ENCODE measurements at places on chromosomes 4 and X. TPM values are rescaled to one million over a fixed set of nuclear protein-coding genes. Genes with fewer than 3 reads are reported as not detected.

DNA sequence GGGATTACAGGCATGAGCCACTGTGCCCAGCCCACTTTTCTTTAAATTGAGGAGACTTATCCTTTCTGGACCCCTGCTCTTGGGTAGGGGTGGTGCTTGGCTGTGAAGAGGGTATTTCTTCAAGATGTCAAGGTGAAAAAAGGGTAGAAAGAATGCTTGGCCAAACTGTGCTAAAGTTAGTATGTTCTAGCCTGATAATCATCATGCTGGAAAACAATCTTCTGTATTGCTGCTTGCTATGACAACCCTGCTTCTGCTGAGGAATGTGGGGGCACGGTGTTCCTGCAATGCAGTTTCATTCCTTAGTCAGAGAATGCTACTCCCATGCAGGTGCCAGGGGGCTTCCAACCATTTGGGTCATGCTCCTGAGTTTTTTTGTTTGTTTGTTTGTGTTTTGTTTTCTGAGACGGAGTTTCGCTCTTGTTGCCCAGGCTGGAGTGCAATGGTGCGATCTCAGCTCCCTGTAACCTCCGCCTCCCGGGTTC is 4.0 kb upstream of the UBE2A start:
- DNase-seq: no peak

DNA sequence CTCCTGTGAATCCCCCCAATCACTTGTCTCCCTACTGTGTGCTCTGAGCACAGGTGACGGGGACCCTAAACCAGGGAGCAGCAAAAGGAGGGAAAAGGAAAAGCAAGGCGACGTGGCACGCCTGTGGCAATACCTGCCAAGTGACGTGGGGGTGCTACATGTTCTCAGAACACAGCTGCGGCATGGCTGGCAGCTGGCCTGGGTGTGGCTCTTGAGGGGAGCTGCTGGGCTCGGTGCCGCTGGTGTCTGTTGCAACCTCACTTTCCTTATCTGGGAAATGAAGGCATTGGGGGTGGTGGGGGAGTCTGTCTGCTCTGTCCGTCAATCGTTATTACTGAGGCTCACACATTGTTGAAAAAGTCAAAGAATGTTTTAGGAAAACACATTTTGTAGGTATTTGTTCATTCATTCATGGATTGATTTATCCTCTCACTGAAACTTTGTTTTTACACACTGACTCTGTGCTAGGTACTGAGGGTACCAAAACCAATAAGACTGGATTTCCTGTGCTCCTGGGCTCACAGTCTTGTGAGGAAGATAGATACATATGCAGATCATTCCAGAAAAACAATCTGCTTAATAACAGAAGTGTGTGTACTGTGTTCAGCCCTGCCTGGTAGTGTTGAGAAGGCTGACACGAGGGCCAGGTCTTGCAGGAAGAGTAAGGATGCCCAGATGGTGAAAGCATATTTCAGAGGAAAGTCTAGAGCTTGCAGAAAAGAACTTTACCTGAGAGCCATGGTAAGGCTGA is 217.6 kb downstream of the PTTG2 start:
- no peak for DNase-seq

- DNase-seq: no peak
These were observed 56.0 kb upstream of the STPG2 start for GRCh38 chr4:98199247-98199646.

DNA sequence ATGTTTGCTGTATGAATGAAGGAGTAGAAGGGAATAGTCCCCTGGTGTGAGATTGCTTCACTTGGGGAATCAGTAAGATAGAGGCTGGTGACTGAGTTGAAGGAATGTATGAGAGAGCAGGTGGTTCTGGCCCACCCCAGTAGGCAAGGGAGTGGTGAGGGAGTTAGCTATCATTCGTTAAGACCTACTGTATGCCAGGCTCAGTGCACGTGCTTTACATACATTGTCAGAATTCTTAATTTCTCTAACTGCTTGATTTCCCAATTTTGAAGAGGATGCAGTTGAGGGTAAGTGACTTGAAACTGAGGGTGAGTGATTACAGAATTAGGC is 700 bp downstream of the VMA21 start:
- no peak for DNase-seq

GRCh38 chr4:17368408-17368807 is 143.5 kb downstream of the QDPR start:
- DNase-seq: no peak

GRCh38 chr4:21077967-21078366 is 377.7 kb downstream of the PACRGL start:
- no peak for DNase-seq

The CSAG3 gene
- total RNA-seq: not detected

The GSPT2 gene
- total RNA-seq: 12.5 TPM

- DNase-seq: no peak
These were observed 114.0 kb upstream of the VEGFC start for GRCh38 chr4:176906709-176907108.

GRCh38 chrX:29617276-29617675 is 598.1 kb upstream of the MAGEB2 start:
- DNase-seq: peak; percentile 3

DNA sequence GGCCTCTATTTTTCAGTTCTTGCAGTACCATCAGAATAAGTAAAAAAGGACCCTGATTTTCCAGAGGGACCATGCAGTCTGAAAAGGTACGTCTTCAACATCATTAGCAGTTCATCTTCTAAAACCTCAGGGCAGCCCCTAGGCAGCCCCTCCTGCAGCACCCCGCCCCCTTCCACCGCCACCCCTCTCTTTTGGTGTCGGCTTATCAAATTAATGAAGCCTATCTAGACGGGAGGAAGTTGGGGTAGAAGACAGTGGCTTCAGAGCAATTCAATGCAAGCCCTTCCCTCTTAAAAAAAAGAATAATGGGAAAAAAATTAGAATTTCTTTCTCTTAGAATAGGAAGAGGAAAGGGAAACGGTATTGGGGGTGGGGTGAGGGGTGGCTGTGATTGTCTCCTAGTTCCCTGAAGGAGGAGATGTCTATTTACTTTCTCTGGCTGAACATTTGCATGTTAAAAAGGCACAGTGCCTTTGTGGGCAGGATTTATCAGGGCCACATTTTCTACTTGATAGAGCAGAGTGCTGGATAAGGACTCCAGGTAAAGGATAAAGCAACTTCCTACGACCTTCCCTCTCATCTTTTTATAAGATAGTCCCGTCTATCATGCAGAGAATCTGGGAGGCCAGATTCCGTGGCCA is 159.4 kb downstream of the MGST2 start:
- DNase-seq: no peak

GRCh38 chr4:73446336-73446938 is 10.4 kb downstream of the AFP start:
- DNase-seq: peak; percentile 60

The ZDHHC9 gene
- 37.5 TPM for total RNA-seq

DNA sequence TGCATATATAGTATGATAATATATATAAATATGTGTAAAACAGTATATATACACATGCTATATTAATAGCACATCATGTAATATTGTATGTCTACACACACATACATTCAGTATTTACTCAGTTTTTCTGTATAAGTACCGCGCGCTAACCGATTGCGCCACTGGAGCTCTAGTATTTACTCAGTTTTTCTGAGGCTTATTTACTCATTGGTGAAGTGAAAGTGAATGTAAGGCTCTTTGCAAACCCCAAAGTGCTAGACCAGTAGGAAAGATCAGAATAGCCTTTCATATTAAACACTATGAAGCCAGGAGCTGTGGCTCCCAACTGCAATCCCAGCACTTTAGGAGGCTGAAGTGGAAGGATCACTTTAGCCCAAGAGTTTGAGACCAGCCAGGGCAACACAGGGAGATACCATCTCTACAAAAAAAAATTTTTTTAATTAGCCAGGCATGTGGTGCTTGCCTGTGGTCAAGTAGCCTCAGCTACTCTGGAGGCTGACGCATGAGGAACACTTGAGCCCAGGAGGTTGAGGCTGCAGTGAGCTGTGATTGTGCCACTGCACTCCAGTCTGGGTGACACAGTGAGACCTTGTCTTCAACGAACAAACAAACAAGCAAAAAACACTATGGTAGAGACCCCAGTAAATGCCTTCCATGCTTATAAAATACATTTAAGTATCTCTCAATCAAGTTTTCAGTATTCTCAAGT is 125.8 kb downstream of the KIT start:
- no peak for DNase-seq

- no peak for DNase-seq
These were observed 332.1 kb downstream of the ARAP2 start for GRCh38 chr4:35912174-35912573.

DNA sequence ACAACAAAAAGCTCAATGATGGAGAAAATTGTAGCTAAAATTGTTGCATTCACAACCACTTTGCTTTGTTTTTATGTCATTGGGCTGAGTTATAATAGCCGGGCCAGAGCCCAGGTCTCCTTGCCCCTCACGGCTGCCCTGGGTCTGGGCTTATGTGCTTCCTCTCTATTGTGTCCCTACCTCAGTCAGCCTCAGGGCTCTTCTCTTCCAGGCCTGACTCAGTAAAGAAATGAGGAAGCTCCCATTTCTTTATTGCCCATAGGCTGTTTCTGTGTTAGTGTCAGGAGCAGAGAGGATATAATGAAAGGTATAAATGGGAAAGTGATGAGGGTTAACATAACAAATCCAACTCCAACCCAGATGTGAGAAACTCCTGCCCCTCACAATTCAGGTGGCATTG is 18.0 kb downstream of the BST1 start:
- no peak for DNase-seq

The RASGEF1B gene
- not detected for total RNA-seq

- DNase-seq: no peak
These were observed 59.5 kb upstream of the FGF13 start for GRCh38 chrX:138771047-138771446.

GRCh38 chr4:143185253-143186107 is 763 bp downstream of the USP38 start:
- no peak for DNase-seq

All from HFFc6 (cell line).